Stromal cell of bone marrow (primary cell): ENCODE measurements at places on chromosomes 1 and 21.

DNA sequence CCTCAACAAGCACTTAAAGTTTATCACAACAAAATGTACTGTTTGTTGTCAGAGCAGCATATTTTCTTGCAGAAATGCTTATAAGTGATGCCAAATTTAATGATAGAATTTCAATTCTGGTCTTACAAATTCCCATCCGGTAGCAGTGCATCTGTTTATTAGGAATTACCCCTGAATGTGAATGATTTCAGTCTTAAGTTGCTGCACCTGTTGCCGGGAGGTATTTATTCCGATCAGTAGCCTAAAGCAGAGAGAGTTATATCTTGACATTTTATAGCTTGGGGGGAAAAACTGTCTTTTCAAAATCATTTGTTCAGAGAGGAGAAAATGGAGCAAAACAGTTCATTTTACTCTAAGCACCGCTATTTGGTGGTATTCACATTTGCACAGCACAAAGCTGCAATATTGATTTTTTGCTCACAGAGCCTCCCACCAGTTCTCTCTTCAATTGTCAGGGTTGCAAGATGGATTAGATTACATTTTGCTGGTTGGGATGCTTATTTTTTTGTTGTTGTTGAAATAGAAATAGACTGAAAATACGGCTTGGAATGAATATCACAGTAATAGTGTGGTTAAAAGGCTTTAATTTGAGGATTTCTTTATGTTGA is 98.6 kb downstream of the ADGRL2 start:
- no peak for DNase-seq

DNA sequence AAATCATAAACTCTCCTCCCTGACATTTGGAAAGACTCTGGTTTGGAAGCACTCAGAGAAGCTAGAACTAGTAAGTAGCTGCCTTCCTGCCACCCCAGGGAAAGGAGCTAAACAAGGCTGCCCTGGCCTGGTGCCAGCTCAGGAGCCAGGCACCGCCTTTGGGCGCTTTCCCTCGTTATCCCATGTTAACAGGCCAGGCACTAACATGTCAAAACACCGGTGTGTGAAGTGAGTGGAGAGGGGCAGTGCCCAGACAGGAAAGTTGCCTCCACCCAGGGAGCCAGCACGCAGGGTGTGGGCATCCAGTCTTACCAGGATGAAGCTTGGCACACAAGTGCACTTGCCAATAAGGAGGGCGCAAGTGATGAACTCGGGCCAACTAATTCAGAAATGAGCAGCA is 346.8 kb downstream of the RRAGC start:
- DNase-seq, result no peak

- no peak for DNase-seq
These were observed 185.4 kb downstream of the LMO4 start for GRCh38 chr1:87513966-87514660.

DNA sequence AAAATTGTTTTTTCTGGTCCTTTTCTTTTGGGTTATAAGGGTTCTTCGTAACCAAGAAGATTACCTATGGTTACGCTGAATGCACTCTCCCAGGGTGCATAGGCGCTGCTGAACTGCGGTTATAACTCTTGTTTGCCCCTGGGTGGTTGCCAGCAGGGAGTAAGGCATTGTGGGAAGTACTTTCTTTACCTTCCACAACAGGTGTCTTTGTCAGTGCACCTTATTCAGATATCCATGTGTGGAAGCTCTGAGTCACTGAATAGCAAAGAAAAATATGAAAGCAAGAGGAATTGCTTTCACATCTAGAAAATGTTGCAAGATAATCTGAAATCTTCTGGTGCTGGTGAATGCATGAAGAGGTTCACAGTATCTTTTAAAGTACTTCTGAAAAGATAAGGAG is 124.4 kb upstream of the CACYBP start:
- DNase-seq, result no peak

DNA sequence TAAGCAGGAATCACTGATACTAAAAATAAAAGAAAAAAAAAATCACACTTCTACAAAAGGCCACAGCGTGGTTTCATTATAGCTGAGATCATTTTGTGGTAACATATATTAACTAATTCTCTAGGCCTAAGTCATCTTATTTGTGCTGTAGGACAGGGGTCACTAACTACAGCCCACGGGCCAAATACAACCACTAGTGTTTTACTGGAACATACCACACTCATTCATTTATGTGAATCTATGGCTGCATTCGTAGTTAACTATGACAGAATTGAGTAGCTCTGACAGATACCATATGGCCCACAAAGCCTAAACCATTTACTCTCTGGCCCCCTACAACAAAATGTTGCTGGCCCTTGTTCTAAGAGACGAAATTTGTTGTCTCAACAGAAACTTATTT is 224.4 kb downstream of the VAV3 start:
- no peak for DNase-seq

GRCh38 chr1:50700214-50700613 is 259.9 kb downstream of the FAF1 start:
- DNase-seq, result no peak

GRCh38 chr1:37995751-37996345 is 6.0 kb upstream of the SF3A3 start:
- DNase-seq, result peak; percentile 88

DNA sequence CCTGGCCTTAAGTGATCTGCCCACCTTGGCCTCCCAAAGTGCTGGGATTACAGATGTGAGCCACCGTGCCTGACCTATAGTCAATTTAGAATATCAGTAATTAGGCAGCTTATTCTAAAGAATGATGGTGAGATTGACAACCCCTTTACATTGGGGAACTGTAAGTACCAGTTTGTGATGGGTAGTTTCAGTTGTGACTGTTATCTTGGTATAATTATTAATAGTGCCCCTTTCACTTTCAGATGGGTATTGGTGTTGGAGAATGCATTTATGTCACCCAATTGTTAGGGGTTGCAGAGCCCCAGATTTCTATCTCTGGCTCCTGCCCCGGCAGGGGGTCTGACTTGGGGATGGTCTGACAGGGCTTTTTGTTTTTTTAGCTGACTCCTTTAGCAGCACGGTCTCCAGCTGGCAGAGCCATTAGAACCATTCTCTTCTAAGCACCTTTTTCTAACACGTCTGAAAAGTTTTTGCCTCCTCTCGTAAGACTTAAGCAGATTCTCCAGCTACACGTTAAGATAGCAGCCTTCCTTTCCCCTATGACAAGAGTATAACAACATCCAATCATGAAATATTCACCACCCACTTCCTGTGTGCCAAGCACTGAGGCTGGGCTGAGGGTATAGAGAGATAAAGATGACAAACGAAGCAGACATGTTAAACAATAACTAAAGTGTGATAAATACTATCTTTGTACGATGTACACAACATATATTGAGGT is 157.8 kb downstream of the SDCCAG8 start:
- no peak for DNase-seq

DNA sequence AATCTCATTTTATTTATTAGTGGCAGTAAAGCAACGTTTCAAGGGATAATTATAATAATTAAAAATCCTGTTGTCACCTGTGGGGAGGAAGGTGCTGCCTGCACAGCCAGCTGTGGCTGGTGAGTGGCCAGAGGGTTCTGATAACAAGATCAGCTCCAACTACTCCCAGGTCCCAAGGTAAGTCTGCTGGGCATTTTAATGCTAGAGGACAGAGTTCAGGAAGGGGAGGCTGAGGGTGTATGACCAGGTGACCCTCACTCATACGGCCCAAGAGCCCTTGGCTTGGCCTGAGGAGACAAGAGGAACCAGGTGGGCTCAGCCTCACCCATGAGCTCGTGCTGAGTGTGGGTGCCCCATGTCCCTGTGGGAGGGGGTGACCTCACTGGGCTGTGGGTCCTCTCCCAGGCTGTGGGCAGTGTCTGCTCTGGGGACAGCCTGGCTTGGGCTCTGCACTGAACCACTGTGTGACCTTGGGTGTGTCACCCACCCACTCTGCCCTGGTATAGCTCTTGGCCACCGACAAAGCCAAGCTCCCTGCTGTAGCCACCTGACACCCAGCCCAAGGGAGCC is 223.8 kb downstream of the PTPRU start:
- DNase-seq, result no peak

DNA sequence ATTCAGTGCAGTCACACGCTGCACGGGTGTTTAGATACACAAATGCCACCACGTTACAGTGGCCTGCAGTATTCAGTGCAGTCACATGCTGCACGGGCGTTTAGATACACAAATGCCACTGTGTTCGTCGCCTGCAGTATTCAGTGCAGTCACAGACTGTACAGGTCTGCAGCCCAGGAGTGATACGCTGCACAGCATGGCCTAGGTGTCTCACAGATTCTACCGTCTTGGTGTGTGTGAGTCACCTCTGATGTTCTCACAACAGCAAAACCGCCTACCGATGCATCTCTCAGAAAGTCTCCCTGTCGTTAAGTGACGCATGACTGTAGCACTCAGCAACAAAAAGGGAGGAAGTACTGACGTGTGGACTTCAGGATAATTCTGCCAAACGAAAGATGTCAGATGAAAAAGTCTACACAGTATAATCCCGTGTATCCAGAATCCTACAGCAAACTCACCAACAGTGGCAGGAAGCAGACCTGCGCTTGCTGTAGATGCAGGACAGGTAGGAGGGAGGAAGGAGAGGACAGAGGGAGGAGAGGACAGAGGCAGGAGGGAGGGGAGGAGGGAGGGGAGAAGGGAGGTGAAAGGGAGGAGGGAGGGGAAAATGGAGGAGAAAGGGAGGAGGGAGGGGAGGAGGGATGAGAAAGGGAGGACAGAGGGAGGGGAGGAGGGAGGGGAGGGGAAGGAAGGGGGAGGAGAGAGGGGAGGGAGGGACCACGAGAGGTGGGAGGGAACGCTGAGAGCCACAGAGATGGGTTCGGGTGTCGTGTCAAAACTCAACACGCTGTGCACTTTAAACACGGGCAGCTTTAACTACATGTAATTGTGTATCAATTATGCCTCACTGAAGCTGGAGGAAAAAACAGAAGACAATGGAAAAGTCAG is 36.3 kb upstream of the PCBP3 start:
- no peak for DNase-seq
